ENCODE measurements at places on chromosomes 3 and 15.

- no peak for DNase-seq
These were observed 3.1 kb downstream of the MYLK start for GRCh38 chr3:123880998-123881561.

GRCh38 chr3:53159156-53160060 lies 1.6 kb upstream of the PRKCD start:
- no peak for DNase-seq

- peak; percentile 46 for DNase-seq
These were observed 1.1 kb downstream of the CMTM7 start for GRCh38 chr3:32392536-32393302.

GRCh38 chr3:10983219-10983916 lies 9.2 kb upstream of the SLC6A1 start:
- no peak for DNase-seq

- no peak for DNase-seq
These were observed 268.7 kb upstream of the THRB start for GRCh38 chr3:24763393-24763792.

- DNase-seq: peak; percentile 22
These were observed 824 bp upstream of the CILP start for GRCh38 chr15:65212097-65212496.

- DNase-seq: no peak
These were observed 132.8 kb upstream of the SLC24A5 start for GRCh38 chr15:47987908-47988532.

DNA sequence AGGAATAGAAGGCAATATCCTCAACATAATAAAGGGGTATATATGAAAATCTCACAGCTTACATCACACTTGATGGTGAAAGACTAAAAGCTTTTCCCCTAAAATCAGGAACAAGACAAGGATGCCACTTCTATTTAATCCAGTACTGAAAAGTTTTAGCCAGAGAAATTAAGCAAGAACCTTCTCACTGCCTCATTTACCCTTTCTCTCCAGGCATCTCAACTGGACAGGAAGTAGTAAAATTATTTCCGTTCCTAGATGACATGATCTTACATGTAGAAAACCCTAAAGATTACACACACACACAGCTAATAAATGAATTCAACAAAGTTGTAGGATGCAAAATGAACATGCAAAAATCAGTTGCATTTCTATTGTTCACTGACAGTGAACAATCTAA lies 11.2 kb downstream of the SCAP start:
- no peak for DNase-seq

GRCh38 chr15:72037321-72037720 lies 80.6 kb downstream of the MYO9A start:
- no peak for DNase-seq

DNA sequence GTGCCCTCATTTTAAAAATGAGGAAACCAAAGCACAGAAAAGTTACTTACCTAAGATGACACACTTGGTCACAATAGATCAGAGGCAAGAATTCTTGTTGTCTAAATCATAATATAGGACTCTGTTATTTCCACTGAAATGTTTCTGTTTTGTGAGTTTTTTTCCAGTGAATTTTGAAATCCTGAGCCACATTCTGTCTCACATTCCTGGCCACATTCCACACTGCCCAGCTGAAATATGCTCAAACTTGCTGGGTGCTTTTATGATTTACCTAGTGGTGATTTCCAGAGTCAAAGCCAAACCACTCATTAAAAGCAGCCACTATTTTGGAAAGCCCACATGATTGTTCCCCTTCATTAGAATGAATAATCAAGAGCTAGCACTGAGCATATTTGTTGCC lies 82.3 kb upstream of the NPHP3 start:
- no peak for DNase-seq

DNA sequence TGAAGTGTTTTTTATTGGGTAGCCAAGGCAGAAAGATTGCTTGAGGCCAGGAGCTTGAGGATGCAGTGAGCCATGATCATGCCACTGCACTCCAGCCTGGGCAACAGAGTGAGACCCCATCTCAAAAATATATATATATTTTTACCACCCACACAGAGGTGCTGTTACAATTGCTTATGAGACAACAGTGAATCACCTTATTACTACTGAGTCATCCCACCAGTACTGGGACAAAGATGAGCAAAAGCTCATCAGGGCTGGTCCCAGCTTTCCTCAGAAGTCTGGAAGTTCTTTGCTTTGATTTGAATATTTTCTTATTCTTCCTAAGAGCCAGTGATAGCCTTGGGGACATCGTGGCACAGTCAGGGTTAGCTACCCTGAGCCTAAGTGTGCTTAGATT lies 207.7 kb downstream of the SOX2 start:
- no peak for DNase-seq

GRCh38 chr3:133490468-133491351 lies 82.8 kb upstream of the CDV3 start:
- DNase-seq: peak; percentile 53

DNA sequence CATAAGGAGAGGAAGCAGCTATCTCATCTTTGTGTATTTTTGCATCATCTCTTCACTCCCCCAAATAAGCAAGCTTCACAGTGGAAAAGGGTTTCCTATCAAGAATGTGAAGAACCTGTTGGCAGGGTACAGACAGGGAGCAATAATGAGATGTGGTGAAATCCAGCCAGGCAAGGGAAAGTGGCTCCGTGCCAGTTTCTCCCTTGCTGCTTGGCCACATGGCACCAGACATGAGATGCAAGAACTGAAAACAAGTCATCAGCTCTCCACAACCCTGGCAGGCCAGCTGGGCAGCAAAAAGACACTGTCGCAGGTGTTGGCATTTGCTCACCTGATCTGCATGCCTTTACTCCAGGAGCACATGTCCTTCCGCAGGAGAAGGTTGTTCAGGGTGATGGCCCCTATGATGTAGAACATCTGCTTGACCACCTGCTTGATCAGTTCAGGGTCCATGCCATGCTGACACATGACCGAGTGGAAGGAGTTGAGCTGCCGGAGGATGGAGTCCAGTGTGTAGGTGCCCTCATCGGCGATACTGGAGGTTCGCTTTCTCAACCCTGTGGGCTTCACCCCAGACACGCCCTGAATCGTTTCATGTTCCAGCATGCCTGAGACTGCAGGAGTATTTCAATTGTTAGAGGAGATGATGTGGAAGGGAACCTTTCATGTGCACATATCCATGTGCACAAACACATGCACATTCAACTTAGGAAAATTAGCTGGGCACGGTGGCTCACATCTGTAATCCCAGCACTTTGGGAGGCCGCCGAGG lies 23.3 kb upstream of the MYO5C start:
- no peak for DNase-seq

- DNase-seq: no peak
These were observed 408.6 kb downstream of the GBE1 start for GRCh38 chr3:81352867-81353266.

- DNase-seq: no peak
These were observed 31.8 kb downstream of the PLXNA1 start for GRCh38 chr3:127014536-127015281.

- no peak for DNase-seq
These were observed 343.0 kb upstream of the TGFBR2 start for GRCh38 chr3:30263238-30263924.

DNA sequence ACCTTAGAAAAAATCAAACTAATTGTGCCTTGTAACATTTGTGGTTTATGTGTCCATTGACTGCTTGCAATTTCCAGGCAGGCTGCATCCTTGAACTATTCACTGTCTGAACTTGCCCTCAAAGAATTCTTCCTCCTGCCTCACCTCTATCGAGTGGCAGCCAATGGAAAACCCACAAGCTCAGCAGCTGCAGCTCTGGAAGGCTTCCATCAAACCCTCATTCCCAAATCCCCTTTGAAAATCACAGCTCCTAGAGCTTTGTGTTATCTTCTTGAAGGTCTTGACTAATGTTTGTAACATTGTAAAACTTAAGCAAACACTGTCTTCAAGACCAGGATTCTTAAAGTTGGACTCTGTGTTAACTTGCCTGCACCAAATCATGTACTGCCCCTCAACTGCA lies 81.1 kb downstream of the FILIP1L start:
- DNase-seq: no peak

DNA sequence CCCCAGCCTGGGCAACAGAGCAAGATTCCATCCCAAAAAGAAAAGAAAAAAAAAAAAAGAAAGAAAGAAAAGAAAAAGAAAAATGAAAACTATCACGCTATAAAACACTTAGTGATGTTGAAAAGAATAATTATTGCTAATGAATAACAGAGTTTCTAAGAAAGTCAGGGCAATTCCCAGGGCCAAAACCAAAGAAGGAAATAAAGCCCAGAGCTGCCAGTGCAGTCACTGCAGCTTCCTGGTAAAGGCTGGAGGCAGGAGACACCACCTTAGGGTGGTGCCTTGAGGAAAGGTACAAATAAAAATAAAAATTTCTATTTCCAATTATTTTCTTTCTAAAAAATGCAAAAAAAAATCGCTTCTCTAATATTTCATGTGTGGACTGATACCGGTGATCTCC lies 19.7 kb upstream of the UACA start:
- DNase-seq: no peak

GRCh38 chr3:87706176-87706575 lies 352.6 kb downstream of the CGGBP1 start:
- DNase-seq: no peak

DNA sequence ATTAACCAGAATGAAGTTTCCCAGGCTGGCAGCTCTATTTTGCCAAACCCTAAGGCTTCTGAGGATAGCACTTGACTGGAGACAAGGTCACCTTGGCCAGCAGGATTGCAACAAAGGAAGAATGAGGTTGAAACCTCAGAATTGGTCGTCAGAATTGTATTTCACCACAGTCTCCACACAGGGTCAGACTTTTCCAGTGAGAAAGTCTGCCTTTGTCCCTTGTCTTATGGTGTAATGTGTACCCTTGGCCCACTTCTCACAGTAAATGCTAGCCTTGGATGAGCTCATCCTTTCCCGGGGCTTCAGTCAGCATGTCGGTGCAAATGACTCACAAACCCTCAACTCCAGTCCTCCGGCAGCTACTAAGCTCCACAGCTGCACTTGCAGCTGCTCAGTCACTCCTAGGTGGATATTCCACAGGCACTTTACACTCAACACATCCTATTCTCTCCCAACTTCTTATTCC lies 19.7 kb downstream of the SSR3 start:
- DNase-seq: no peak

GRCh38 chr3:163562625-163563024 lies 1515.7 kb downstream of the SI start:
- DNase-seq: no peak

- no peak for DNase-seq
These were observed 6.6 kb downstream of the CSPG4 start for GRCh38 chr15:75705854-75706681.
